Mesothelial cell of epicardium (in vitro differentiated cells): ENCODE measurements at places on chromosomes 6 and 20. TPM values are rescaled to one million over a fixed set of nuclear protein-coding genes. Genes with fewer than 3 reads are reported as not detected.

DLL1 gene
- 2.6 to 4.8 TPM (median 3.6 TPM) in 3 replicates for total RNA-seq

OVOL2 gene
- 7.3 to 8.6 TPM (median 8.5 TPM) in 3 replicates for total RNA-seq

PI16 gene
- total RNA-seq: not detected in 3 replicates

- DNase-seq: no peak
These were observed 89.3 kb downstream of the ATRN start for GRCh38 chr20:3560162-3560561.

DNA sequence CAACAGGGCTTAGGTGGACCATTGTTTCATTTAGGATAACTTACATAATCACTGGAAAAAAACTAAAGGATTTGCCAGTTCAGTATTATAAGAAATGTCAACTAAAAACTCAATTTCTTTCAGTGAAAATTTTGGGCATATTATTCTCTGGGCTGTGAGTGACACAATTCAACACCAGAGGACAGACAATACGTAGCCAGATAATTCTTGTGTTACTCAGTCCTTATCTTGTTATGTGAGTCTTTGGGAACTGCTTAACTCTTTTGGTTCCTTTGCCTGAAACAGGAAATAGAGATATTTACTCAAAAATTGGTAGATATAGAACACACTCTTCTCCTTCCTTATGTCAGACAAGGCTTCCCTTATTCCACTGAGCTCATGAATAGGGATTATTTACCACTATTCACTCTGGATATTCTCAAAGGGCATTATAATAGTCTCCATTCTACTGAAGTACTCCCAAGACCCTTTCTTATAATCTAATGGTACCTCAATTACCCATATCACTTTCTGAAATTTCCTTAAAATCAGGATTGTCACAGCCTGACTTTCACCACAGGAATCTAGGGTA, 4.9 kb upstream of the BEND6 start:
- no peak for DNase-seq

- DNase-seq: no peak
These were observed 222.0 kb upstream of the SGK1 start for GRCh38 chr6:134539865-134540323.

DNA sequence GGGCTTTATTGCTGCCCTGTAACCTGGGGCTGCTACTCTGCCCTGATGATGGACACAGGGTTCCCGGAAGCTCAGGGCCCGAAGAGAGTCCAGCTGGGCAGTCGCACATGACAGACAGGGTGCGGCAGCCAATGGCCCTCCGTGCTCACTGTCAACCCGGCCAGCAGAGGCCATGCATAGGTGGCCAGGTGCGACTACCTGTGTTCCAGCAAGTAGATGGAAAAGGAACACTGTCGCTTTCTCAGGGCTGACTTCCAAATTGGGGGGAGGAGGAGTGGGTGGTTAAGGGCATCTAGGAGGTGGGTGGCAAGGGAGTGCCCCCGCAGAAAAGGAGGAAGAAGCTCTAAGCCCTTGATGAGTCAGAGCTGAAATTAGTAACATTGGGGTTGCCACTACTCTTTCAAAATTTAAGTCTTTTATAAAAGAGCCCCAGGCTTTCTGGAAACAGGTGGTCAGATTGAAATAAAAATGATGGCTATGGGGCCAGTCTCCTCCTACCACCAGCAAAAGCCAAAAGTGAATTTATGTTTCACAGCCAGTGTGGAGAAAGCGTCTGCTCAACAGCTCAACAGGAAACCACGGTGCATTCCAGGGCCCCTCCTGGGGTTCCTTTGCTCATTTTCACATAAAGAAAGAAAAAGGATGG, 2.3 kb upstream of the RAMACL start:
- DNase-seq: no peak

- no peak for DNase-seq
These were observed 121.9 kb upstream of the PRL start for GRCh38 chr6:22418714-22419113.
